Suppressor macrophage (primary cell): ENCODE measurements at places on chromosomes 4 and X.
A peak's percentile ranks its signal among the peaks of the same experiment; 100 is the strongest.

GRCh38 chr4:101785486-101785885 lies 5.0 kb upstream of the BANK1 start:
- DNase-seq: no peak

DNA sequence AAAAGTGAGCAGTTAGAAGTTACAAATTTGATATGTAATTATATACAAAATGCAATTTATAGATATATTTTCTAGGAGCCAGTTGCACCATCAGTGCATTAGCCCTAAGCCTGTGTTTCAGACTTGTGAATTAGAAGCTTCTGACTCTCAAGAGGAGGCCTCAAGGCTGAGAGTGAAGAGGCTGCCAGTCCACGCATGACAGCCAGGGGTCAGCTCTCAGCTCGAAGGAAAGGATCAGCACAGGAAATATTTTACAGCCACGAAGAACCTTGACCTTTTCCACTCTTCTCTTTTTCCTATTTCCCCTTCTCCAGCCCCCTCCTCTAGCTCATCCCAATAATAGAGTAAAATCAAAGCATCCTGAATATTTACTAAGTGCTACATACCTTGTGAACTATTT lies 642.4 kb downstream of the TRIML1 start:
- no peak for DNase-seq

GRCh38 chrX:150763810-150764209 lies 70.6 kb downstream of the MTMR1 start:
- DNase-seq: no peak

DNA sequence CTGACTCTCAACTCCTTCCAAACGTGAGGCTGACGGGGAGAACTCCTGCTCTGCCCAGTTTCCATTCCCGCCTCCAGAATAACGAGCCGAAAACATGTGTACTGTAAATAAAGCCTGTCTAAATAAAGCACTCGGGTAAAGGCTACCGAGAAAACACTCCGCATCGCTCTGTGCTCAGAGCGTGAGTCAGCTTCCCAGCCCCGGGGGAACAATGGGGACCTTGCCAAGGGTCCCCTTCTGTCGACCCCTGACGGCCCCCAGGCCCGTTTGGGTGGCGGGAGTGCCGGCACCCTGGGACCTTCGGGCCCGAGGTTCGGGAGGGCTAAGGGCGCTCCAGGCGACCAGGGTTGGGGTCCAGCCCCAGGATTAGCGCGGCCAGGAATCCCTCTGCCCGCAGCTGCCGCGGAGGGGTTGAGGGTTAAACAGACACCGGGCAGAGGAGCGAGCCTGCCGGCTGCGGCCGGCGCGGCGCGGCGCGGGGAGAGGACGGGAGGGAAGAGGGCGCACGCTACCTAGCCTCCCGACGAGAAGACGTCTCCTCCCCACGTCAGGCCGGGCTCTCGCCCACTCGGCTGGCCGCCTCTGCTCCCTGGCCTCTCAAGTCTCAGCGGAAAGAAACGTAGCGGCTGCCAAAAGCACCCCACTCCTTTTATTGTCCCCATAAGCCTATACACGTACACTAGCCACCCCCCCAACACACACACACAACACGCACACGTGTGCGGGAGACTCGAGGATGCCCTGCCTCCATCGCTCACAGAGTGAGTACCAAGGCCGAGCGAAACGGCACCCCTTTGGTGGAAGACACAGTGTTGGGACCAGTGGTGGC lies 85.5 kb downstream of the BCOR start:
- DNase-seq: peak; percentile 40

DNA sequence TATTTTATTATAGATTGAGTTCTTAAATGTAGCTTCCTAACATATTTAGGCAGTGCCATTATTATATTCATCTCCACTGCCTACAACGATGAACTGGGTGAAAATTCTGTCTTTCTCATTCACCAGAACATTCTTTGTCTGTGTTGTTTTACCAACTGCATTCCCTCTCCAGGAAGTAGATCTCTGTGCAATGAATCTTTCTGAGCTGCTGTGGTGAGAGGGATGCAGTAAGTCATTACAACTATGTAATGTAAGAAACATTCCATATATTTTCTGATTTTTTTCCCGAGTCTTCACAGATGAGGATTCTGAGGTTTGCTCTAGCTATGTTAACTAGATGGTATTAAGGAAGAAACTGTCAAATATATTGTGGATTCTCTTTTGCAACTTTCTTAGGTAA lies 811.9 kb upstream of the PCDH7 start:
- DNase-seq: no peak

- DNase-seq: no peak
These were observed 493.5 kb downstream of the IL15 start for GRCh38 chr4:142129931-142130330.

- DNase-seq: no peak
These were observed 50.0 kb upstream of the FAM9C start for GRCh38 chrX:13094374-13094773.

DNA sequence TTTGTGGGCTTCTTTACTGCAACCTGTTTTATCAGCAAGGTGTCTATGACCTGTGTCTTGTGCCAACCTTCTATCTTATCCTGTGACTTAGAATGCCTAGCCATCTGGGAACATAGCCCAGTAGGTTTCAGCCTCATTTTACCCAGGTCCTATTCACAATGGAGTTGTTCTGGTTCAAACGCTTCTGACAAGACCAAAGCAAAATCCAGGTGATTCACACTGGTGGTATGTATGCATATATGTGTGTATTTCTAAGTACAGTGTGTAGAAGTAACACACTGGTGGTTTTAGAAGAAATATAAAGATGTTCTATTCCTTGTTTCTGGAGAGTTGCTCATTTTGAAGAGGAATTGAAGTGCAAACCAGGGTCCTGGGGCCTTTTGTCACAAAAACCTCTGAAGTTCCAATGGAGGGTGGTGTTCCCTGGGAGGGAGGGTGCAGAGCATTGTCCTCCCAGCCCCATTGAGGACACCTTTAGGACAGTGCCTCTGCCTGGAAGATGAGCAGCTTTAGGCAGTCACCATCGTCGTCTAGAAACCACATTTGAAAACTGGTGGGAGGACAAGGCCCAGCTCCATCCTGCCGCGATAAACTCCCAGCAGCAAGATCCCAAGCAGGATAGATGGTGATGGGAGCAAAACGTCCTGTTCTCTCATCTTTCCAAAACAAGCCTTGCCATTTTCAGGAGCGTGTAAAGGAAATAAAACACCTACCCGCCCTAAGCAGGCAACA lies 191.4 kb downstream of the TSPAN5 start:
- DNase-seq: no peak

- peak; percentile 89 for DNase-seq
These were observed 12.4 kb downstream of the GPAT3 start for GRCh38 chr4:83548151-83548905.

DNA sequence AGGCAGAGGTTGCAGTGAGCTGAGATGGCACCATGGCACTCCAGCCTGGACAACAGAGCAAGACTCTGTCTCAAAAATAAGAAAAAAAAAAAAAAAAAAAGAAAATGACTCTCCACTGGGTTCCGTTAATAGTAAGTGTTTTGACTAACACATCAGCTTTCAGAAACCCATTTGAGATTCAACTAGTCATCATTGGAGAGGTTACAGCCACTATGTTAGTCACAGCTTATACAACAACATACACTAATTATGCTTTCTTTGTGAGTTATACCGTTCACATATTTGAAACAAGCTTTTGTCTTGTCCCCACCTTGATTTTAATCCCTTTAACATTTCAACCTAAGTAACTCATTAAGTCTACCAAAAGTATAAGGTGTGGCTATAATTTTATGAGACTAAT lies 48.2 kb downstream of the HADH start:
- no peak for DNase-seq

GRCh38 chr4:4867375-4868039 lies 8.0 kb downstream of the MSX1 start:
- DNase-seq: no peak

- no peak for DNase-seq
These were observed 526.3 kb upstream of the FAM241A start for GRCh38 chr4:111618908-111619307.

DNA sequence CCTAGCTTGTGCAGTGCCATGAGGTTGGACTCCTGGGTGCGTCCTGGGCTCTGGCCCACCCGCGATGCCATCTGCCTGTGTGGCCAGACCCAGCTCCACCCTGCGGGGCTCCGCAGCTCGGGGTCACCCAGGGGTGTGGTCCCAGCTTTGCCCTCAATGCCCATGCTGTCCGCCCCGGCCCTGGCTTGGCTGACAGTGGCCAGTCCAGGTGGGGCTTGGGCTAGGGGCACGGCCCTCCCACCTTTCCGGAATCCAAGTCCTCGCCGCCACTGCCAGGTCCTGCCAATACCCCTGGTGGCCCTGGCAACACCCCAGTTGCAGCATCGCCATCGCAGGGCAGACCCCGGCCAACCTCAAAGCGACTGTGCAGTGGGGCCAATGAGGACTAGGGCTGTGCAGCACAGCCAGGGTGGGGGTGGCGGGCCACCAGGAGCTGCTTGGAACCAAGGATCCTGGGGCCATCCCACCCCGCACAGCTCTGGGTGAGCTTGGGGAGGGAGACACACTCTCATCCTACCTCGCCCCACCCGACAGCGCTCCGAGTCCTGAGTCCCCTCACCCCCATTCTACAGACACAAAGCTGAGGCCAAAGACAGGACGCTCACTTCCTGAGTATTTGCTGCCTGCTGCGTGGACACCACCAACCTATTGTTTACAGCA lies 80.9 kb downstream of the ZNF718 start:
- no peak for DNase-seq

- no peak for DNase-seq
These were observed 1.6 kb upstream of the REELD1 start for GRCh38 chr4:146212781-146213180.

DNA sequence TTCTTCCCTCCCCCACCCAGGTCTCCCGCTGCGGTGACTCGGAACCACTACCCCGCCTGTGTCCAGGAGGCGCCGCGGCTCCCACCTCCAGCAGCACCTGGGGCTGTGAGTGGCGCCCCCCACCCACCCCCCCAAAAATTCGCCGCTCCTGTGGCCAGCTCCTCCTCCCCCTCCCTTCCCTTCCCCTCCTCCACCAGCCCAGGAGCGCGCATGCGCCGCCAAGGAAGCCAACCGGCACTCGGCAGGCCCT lies 278 bp downstream of the CLOCK start:
- DNase-seq: no peak

GRCh38 chr4:145388043-145388442 lies 93.6 kb upstream of the SMAD1 start:
- DNase-seq: no peak

GRCh38 chr4:119299741-119300100 lies 22.2 kb downstream of the FABP2 start:
- no peak for DNase-seq

DNA sequence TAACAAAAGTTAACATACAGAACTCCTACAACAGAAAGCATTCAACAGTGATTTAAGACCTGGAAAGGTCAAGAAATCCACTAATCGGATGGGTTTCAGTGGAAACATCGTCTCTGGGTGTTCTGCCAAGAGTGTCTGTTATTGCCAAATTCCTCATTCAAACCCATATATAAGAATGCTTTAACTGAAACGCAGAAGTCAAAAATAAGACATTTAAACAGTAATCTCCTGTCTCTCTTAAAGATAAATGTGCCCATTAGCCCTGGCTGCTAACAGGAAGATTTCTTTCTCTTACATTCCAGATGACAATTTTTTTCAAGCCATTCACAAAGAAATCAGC lies 31.5 kb downstream of the DCTD start:
- DNase-seq: no peak

DNA sequence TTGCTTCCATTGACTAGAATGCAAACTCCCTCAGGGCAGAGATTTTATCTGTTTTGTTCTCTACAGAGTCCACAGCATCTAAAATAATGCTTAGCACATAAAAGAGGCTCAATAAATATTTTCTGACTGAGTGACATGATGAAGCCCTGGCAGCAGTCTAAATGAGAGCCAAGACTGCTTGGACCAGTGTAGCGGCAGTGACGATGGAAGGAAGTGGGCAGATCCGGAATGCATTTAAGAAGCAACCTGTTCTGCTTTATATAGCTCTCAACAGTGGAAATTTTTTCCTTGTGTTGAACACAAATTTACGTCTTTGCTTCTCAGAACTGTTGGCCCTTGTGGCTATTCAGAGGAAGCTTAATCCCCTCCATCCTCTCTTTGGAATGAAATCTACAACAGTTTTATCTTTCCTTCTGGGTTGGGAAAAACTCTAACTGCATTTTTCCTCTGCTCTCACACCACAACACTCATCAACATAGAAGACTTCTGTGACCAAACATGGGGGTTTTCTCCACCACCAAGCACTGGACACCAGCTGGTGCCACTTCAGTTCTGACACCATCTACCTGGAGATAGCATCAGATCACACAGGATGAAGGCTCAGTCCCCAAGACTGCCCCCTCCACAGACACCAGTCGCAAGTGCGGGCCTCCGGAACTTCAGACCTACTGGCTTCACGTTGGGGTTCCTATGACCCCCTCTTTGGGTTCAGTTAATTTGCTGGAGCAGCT lies 7.0 kb upstream of the BEND4 start:
- no peak for DNase-seq

- DNase-seq: no peak
These were observed 56.2 kb downstream of the VCX3B start for GRCh38 chrX:8520791-8521190.

DNA sequence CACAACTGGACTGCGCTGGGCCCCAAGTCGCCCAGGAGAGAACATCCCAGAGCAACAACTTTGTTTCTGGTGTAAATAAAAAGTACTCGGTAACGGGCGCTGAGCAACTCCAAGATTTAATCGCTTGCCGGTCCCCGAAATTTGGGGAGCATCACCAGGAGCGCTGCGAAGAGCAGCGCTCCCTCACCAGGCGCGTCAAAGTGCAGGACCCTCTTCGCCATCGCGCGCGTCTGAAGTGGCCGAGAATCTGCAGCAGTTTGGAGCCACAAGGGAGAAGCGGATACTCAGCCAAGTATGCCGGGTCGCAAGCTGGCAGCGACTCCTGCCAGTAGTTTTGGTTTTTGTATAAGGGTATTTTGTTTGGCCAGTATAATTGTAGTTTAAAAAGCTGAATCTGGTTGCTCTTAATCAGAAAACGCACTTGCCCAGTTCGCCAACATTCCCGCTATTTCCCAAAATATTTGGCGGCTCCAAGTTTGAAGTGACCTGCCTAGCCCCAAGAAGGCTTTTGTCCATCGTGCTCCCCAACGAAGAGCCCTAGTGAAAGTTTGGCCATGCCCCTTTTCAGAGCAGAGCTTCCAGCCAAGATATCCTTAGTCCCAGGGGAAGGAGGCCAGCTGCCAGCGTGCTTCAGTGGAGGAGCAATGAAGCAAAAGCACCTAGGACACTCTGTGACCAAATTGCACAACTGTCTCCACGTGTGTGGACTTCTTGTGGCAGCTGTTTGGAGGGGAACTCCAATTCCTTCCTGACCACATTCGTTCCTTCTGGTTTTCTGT lies 557 bp upstream of the KDR start:
- DNase-seq: no peak
